ENCODE measurements at places on chromosomes 6 and 20.
A peak's percentile ranks its signal among the peaks of the same experiment; 100 is the strongest.

DNA sequence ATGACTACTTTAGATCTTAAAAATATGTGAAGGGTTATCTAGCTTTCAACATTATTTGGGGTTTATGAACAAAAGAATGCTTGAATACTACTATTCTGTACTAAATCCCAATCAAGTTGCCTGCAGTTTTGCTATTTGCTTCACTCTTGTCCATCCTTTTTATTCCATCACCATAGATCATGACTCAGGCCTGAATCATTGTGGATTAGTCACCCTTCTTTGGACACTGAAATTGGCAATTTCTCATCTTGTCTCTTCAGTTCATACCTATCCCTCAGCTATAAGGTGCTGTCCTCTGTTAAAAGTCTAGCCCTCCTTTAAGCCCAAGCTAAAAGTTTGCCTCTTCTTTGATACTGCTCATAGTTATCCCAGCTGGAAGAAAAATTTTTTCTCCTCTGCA, 199.1 kb downstream of the CENPW start:
- DNase-seq = peak; percentile 20

- DNase-seq = no peak
Measured at GRCh38 chr6:1589208-1589607, 20.5 kb upstream of the FOXC1 start.

GRCh38 chr6:124076336-124077048, 272.8 kb downstream of the NKAIN2 start:
- no peak for DNase-seq

GRCh38 chr6:2793534-2794151, 28.4 kb downstream of the WRNIP1 start:
- DNase-seq = peak; percentile 43

DNA sequence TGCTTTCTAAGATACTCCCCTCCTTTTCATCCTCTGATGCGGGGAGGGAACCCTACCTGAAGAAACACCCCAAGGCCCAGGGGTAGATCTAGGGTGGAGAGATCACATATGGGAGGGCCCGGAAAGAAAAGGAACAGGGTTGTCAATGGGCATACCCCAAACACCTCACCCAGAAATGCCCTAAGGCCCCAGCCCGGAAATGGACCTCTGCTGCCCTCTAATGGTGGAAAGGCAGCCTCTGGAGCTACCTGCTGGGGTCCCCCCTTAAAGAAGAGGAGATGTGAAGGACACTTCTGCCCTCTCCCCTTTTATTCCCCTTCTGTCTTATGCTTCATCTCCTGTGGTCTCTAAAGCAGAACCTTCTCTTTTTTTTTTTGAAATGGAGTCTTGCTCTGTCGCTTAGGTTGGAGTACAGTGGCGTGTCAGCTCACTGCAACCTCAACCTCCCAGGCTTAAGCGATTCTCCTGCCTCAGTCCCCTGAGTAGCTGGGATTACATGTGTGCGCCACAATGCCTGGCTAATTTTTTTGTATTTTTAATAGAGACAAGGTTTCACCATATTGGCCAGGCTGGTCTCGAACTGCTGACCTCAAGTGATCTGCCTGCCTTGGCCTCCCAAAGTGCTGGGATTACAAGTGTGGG, 458 bp upstream of the ARMC12 start:
- DNase-seq = peak; percentile 86

DNA sequence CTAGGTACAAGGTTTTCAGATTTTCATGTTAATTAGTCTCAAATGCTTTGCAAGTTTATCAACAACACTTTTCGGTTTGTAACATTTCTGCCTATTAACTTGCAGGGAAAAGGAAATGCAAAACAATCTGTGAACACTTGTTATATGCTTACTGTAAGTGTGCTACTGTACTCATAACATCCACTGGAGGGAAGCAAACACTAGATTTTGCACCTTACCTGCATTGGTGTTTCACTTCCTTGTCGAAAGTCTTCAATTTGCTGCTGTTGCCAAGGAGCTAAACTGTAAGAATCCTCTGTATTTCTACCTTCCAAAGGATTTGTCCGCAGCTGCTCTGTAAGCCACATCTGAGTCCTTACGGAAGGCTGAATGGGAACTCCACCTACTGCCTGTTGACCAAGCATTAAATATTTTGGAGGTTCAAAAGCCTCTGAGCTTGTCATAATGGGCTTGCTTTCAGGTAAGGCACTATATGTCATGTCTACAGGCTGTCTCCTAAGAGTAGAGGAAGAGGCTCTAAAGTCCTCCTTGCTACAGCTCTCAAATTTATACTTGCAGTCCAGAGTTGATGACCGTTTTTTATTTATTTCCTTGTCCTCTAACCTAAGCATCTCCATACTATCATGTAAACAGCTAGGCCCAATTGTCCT, 17.3 kb downstream of the PLN start:
- no peak for DNase-seq

DNA sequence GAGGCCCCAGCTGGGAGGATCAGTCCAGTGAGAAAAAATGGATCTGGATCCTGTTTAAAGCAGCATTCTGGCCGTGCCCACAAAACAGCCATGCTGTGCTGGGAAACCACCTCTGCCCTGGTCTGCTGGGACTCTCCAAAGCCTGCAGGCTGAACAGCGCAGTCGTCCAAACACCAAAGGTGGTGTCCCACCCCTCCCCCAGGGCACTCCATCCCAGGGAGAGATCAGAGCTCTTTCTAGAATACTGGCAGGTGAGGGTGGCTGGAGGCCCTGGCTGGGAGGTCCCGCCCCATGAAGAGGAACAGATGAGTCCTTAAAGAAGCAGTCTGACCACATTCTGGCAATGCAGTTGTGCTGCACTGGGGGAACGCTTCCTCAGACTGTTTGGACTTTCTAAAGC, 84.6 kb downstream of the MRAP2 start:
- no peak for DNase-seq

GRCh38 chr20:13898012-13898612, 92.3 kb downstream of the SEL1L2 start:
- DNase-seq = no peak
